D341Med (cell line): ENCODE measurements at places on chromosomes 11 and 22.
A peak's percentile ranks its signal among the peaks of the same experiment; 100 is the strongest.

DNA sequence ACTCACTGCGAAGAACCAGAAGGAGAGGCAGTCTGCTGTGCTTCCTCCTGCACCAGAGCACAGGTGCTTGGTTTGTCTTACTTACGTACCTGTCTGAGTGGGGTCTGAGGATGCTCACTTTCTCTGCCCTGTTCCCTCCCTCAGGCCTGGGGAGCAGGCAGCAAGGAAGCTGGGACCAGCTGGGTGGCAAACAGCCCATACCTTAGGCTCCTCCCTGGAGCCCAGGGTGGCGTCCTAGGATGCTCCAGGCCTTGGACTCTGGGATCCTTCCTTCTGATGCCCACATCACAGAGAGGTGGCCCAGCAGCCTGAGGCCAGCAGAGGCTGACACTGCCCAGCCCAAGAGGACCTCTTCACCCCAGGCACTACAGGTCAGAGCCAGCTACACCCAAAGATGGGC is 593.2 kb downstream of the BRD1 start:
- DNase-seq = peak; percentile 8

- no peak for DNase-seq
These were observed 423.7 kb upstream of the ANO5 start for GRCh38 chr11:21769188-21769587.

GRCh38 chr11:68528630-68529029 is 68.1 kb downstream of the PPP6R3 start:
- DNase-seq = no peak

DNA sequence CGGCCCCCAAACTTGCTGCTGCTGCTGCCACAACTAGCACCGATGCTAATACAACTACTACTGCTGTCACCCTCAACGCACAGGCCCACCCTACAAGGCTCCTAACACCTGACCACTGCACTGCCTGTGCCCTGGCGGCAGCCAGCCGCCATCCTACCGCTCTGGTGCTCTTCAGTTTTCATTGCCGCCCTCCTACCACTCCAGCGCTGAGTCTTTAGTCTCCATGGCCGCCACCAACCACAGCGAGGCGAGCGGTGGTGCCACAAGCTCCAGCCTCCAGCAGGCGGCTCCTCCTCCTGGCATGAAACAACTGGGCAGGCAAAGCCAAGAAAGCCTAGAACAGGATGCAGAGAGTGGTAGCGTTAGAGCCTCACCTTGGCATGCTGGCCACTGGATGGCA is 5.0 kb upstream of the RFPL3 start:
- no peak for DNase-seq

GRCh38 chr11:118086913-118087768 is at the start of gene SMIM35:
Gene SMIM35 (minus strand): TSS chr11:118086963. CDS start chr11:118086757, 206 bp downstream.
- no peak for DNase-seq

DNA sequence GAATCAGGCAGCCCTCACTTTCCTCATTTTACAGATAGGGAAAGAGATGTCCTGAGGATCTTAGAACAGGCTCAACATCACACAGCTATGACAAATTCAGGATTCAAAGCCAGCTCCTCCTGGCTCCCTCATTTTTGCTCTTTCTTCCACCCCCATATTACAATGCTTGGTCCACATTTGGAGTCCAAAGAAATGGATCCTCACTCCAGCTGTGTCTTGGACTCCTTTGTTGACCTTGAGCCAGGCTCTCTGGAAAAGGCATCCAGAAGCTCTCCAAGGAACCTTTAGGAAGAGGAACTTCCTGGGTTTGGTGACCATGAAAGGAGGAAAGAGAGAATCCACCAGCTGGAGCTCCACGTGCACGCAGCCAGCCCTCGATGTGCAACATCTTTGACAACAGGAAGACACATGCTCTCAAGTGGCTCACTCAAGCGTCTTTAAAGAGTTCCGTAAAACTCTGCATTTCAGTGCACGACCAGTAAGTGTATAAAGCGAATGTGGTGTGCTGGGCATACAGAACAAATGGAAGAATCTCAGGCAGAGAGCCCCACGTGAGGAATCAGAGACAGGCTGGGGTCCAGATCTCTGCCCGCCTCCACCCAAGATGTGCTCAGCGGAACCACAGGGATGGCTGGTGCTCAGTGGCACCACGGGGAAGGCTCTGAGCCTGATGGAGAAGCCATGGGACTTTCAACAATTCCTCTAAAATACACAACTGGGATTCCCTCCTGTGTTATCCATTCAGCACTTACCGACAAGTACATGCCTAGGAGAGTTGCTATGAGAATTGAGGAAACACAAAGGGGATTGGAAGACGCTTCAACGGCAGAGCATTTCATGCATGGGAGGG is 48.4 kb downstream of the ISX start:
- DNase-seq = no peak

GRCh38 chr11:8459711-8460399 is 134.2 kb downstream of the STK33 start:
- no peak for DNase-seq

DNA sequence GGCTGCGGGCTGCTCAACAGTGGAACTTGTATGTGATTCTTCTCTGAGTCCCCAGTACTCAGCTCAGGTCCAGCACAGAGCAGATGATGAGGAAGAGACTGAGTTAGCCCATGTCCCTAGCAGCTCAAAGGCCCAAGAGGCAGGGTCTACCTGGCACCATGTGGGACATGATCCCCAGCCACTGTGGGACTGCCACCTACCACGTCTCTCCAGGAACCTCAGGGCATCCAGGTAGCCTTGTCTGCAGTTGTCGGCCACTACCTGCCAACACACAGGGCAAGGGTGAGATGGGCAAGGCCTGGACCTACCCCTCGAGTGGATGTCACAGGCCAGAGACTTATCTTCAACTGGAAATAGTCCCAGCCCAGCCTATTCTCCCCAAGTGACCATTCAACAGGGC is 4.4 kb downstream of the PNPLA5 start:
- peak; percentile 18 for DNase-seq

DNA sequence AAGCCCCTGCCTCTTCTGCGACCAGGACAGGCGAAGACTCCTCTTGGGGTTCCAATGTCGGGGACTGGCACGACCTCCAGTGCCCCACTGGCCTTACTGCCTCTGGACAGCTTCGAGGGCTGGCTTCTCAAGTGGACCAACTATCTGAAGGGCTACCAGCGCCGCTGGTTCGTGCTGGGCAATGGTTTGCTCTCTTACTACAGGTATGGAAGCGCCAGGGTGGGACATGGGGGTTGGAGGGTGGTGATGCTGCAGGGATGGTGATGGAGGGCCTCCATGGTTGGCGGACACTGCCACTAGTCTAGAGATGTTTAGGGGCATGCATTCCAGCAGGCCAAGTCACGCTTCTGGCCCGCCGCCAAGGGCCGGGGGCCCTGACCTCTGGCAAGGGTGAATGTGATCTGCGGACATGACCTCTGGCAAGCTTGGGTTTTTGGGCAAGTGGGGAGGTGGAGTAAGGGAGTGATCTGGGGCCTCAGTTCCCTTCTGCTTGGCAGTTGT is 727 bp downstream of the OSBP2 start:
- no peak for DNase-seq

DNA sequence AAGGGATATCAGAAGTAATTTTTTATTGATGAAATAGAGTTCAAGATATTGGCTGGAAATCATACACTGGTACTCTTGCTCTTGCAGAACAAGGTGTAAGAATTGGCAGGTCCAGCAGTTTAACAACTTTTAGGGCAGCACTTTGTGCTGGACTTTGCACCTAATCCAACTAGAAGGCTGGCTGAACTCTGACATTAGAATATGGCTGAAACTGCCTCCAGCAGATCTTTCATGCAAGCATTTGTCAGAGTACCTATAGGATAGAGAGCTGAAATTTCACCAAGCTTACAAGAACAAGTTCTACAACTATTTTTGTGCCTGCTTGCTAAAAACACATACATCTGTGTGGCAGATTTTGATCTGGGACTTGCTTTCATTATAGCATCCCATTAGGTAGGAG is 17.2 kb downstream of the HPS5 start:
- no peak for DNase-seq

- DNase-seq = no peak
These were observed 31.5 kb upstream of the SCGB1A1 start for GRCh38 chr11:62387381-62387780.

GRCh38 chr22:36222887-36223450 is 16.4 kb downstream of the APOL2 start:
- no peak for DNase-seq

GRCh38 chr22:47407461-47408025 is 645.1 kb downstream of the TBC1D22A start:
- no peak for DNase-seq

DNA sequence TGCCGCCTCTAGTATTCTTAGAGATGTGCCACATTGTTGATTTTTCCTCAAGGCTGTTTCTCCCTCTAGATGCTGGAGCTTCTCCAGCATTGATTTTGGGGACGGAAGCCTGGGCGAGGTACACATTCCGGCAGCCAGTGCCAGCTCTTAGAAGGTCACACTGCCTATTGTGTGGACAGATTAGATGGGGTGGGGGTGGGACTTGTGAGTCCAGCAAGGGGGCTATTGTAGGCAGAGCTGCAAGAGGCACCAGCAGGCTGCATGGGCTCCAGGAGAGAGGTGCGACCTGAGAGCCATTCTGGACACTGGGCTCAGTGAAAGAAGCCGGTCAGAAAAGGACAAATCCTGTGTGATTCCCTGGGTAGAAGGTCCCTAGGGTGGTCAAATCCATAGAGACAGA is 12.4 kb downstream of the C11orf21 start:
- DNase-seq = no peak

GRCh38 chr11:8357891-8358566 is 94.4 kb upstream of the LMO1 start:
- DNase-seq = no peak

DNA sequence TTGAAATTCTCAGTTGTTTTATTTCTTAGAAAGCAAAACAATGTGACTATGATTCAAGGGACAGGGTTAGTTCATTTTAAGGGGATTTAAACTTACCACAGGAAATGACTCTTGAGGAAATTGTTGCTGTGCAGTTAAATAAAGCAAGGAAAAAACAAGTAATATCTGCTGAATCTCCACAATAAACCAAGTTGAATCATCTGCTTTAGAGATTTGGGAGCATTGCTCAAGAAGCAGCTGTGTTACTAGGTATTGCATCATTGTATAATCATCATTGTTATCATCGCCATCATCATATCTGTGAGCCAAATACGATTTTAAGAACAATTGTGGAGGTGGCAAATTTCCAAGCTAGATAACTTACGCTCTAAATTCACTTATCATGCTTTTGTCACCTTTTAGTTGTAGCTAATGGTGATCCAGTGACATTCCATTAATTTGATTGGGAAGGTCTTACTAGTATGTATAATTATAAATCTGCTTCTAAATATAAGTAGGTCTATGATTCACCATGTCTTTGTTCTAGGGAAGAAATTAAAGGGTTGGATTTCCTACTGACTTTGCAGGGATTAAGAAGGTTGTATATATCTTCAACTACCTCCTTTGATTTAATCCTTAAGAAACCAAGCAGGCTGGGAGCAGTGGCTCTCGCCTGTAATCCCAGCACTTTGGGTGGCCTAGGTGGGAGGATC is 19.9 kb downstream of the MMP10 start:
- DNase-seq = no peak

- peak; percentile 17 for DNase-seq
These were observed 8.1 kb downstream of the PRR33 start for GRCh38 chr11:1883346-1884302.

DNA sequence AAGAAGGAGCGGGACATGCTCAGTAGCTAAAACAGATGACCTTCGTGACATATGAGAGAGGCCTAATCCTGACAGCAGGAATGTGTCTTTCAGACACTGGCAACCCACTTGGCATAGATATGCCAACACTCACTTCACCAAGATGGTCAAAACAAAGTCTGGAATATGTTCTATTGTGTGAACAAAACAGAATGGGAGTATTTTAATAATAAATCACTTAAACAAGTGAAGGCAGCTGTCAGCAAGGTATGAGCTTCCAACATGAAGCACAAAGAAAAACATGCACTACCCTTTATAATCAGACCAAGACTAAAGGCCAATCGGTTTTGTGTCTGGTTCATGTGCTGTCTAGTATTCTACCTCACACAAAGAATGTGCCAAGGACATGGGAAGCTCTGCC is 23.1 kb downstream of the CCDC34 start:
- DNase-seq = no peak

- no peak for DNase-seq
These were observed 16.6 kb upstream of the EFCAB6 start for GRCh38 chr22:43828725-43828997.

GRCh38 chr11:61111786-61112517 is 9.7 kb downstream of the CD5 start:
- no peak for DNase-seq

DNA sequence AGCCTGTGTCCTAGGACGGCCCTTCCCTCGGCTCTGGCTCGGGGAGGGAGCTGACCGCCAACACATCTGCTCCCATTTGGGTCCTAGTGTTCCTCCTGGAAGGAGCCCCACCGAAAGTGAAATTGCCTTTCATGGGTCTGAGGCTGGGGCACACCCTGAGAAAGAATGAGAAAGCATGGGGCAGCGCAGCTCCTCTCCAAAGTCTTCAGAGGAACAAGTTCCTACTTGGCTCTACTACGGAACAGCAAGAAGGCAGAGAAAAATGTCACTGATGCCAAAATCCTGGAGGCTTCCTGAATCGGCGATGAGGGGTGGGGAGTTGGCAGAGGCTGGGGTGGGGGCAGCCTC is 41.5 kb upstream of the MYEOV start:
- no peak for DNase-seq

DNA sequence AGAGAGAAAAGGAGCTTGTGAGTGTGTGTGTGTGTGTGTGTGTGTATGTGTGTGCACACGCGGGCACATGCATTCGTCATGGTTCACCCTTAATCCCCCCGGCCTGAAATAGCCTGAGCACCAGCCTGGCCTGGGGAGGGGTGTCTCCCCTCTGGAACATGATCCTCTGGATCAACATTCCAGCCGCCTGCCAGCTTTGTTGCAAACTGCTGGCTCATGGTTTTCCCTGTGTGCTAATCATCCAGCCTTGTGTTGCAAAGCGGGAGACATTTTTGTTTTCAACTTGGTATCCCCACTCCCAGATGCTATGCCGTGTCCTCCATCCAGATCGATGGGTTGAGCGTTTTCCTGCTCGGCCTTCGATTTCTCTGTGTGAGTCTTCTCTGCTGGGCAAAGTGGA is 94.3 kb downstream of the FEZ1 start:
- peak; percentile 49 for DNase-seq

DNA sequence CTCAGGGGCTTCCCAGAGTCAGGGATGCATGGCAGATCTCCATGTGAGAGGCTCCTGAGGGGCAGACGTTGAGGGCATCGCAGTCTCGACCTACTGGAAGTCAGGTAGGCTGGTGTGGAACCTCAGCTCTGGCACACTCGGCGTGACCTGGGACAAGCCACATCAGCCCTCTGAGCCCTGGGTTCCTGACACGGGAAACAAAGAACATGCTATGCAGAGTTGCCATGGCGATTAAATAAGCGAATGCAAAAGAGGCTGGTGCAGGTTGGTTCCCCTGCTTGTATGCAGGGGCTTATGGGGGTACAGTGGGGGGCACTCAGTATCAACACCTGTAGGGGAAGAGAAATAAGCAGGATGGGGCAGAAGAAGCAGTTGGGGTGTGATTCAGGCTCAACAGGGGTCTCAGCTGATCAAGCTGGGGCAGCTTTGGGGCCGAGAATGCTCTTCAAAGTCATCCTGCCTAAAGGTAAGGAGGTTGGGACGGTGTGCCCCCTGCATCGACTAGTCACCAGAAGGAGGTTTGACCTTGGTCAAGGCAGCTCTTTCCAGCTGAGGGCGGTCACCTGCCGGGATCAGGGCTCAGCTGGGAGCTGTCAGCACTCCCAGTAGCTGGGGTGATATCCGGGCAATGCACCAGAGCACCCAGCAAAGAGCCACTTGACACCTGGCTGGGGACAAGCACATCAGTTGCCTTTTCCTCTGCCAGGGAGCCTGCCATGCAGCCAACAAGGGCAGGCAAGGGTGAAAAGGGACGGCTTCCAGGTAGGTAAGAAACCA is 442.7 kb downstream of the MIAT start:
- DNase-seq = no peak

- DNase-seq = no peak
These were observed 20.6 kb downstream of the POLR3H start for GRCh38 chr22:41523464-41524221.
